ENCODE measurements at places on chromosomes 12 and 14.

DNA sequence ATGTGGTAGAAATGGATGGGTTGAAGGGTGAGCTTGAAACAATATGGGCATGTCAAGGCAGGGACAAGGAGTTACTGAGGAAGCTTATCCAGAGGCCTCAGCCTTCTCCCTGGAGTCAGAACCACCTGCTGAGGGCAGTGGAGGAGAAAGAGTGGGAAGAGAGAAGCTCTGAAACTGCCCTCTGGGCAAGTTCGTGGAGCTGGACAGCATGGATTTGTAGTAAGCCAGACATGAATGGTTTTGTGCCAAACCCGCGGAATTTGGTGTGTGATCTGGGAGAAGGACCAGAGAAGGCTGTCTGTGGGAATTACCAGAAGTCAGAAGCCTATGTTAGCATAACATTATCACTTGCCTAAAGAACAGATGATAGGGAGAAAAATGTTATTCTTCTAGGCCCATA lies 164.8 kb downstream of the SLC41A2 start:
- peak; percentile 15 for DNase-seq

DNA sequence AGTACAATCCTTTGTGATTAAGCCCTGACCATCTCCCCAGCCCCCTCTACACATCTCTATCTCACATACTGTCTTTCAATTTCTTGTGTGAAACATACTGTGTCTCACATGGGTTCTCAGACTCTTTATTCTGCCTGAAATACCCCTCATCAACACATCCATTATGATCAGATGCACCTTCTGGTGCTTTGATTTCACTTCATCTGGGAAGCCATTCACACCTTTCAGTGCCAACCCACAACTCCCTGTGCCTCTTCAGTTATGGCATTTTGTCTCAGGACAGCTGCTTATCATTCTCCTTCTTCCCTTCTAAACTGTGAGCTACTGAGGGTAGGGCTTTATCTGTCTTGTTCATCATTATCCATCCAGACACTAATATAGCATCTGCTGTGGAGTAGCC lies 58.8 kb downstream of the CKB start:
- DNase-seq: no peak

GRCh38 chr14:60989599-60989998 lies 8.6 kb downstream of the SLC38A6 start:
- no peak for DNase-seq

DNA sequence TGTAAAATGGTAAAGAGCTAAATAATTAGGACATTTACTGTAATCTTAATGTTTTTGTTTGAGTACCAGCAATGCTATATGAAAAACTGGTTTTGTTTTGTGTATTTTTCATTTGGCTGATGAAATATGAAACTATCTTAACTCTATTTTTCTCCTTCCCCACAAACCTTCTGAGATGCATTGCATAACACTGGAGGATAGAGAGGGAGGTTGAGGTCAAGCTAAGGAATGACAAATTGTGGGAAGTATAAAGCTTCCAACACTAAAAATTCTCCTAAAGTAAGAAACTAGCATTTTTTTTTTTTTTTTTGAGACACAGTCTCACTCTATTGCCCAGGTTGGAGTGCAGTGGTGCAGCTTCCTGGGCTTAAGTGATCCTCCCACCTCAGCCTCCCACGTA lies 31.5 kb upstream of the SRP54 start:
- no peak for DNase-seq

- DNase-seq: no peak
These were observed 23.2 kb downstream of the HAL start for GRCh38 chr12:95972832-95973456.

DNA sequence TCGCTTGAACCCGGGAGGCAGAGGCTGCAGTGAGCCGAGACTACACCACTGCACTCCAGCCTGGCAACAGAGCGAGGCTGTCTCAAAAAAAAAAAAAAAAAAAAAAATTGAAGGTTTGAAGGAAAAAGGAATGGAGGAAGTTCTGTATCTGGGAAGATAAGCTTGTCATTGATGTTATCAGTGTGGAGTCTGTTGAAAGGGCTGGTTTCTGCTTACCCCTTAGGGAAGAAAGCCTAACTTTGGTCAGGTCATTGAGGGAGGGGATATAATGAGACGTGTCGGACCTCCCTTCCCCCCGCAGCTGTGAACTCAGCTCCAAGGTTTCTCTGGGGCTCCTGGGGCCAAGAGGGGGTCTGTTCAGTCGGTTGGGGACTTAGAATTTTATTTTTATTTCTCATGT lies 16.4 kb downstream of the DAO start:
- no peak for DNase-seq

DNA sequence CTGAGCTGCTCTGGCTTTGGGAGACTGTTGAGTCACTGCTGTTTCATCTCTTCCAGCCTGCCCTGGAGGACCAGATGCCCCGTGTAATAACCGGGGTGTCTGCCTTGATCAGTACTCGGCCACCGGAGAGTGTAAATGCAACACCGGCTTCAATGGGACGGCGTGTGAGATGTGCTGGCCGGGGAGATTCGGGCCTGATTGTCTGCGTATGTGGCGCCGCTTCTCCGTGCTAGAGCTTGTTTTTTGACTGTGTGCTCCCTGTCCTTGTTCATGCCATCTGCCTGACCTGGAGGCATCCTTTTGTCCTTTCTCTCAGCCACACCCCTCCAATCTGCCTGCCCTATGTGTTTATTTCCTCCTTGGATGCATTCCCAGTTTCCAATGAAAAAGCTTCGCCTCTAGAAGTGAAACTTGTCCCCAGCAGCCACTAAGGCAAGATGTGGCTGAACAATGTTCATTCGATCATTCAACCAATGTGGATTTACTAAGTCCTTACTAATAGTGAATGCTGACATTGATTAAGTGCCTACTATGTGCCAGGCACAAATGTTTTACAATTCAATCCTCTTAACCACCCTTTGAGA lies 98.6 kb downstream of the NT5DC3 start:
- DNase-seq: no peak

GRCh38 chr12:125161712-125162022 lies 96.4 kb downstream of the AACS start:
- no peak for DNase-seq

- DNase-seq: no peak
These were observed 73.4 kb downstream of the CAPZA3 start for GRCh38 chr12:18811273-18811672.

DNA sequence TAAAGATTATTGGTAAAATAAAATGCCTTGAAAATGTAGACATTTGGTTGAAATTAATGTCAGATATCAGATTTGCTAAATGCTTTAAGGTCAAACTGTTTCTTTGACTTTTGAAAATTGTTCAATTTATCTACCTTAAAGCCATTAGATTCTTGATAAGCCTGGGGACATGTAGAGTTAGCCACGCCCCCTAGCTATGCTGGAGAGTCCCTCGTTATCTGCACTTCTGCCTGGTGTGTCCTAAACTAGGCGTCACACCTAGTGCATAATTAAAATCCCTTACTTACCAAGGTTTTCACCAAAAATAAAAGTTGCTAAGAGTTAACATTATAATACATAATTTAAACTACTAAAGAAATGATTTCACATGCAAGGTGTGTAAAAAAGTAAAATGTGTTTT lies 79.5 kb downstream of the EGLN3 start:
- no peak for DNase-seq

DNA sequence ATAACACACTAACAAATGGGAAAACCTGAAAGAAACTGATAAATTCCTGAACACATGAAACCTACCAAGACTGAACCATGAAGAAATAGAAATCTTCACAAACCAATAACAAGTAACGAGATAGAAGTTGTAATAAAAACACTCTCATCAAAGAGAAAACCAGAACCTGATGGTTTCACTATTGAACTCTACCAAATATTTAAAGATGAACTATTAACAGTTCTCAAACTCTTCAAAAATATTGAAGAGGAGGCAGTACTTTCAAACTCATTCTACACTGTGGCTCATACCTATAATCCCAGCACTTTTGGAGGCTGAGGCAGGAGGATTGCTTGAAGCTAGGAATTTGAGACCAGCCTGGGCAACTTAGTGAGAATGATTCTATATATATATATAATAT lies 48.4 kb upstream of the TMTC2 start:
- no peak for DNase-seq

- DNase-seq: no peak
These were observed 9.2 kb downstream of the WNT5B start for GRCh38 chr12:1638203-1638602.

- DNase-seq: no peak
These were observed 425.2 kb upstream of the MIS18BP1 start for GRCh38 chr14:45678163-45678562.

- no peak for DNase-seq
These were observed 140.1 kb downstream of the ATP23 start for GRCh38 chr12:58081488-58081887.

DNA sequence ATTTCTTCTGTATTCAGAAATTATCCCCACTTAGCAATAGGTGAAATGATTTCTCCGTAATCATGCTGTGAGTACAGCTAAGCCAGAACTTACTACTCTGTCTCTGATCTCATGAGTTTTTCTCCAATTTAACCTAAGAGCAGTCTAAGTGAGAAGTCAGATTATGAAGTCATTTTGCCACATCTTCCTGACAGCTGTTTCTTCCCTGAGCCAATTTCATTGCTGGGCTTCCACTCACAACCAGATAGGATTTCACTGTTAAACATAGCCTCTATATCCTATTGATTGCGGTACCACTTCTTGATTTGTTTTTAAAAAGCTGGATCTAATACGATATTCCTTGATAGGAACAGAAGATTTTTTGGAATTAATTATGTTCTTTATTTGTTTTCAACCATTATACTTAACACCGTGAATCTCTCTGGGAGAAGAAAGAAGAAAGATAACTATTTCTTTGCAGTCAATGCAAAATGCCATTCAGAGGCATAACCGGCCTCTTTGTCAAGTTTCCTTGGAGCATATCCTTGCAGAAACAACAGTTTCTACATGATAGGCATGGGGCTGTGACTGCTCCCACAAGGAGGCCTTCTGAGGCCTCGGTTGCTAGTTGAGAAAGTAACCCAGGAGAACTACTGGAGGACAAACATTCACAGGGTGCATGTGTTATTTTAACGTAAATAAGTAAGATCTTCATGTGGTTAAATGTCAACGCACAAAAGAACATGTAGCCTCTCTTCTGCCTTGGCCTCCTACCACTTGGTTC lies 212.2 kb downstream of the NPAS3 start:
- no peak for DNase-seq

DNA sequence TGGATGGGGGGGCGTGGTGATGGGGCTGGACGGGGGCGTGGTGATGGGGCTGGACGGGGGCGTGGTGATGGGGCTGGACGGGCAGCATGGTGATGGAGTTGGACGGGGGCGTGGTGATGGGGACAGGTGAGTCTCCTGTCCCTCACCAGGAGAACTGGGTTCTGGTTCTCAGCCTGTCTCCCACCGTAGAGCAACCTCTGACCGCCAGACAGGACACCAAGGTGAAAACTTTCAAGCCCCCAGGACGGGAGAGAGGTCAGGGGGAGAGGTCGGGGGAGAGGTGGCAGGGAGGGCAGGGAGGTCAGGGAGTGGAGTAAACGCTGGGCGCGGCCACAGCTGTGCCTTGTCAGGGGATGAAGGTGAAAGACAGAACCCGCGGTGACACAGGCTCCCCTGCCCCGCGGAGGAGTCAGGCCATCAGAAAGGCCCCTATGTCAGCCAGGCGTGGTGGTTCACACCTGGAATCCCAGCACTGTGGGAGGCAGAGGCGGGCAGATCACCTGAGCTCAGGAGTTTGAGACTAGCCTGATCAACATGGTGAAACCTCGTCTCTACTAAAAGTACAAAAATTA lies 84.6 kb downstream of the GALNT9 start:
- DNase-seq: no peak

DNA sequence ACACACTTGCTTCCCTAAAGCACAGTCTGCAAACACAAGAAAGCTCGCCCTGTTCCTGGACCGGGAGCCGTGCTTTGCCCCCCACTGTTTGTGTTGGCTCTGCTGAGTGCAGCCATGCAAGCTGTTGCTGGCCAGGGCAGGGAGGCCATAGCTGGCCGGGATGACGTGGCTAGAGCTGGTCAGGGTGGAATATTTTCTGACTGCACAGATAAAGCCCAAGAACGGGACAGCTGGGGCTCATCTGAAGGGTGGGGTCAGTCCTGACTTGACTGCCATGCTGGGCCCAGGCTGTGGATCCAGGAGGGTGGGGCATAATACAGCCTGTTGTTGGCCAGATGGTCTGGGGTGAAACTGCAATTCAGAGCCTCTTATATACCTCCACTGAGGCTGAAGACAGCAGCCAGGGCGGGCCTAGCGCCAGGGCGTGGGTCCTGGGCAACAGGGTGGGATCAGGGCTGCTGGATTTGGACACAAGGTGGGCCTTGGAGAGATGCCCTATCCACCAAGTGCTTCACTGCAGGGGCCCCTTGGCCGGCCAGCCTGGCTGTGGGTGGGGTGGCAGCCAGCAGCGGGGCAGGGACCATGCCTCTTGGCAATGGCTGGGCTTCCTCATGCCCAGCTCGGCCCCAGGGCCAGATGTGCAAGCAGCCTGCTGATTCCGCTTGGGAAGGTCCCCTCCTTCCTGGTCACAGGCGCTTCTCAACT lies 14.8 kb downstream of the KMT5A start:
- no peak for DNase-seq

- DNase-seq: no peak
These were observed 98.4 kb downstream of the EFCAB11 start for GRCh38 chr14:89855961-89856656.

GRCh38 chr12:109134186-109134917 lies 18.0 kb downstream of the ACACB start:
- peak; percentile 45 for DNase-seq

GRCh38 chr12:75542942-75543341 lies 31.5 kb upstream of the KRR1 start:
- no peak for DNase-seq

DNA sequence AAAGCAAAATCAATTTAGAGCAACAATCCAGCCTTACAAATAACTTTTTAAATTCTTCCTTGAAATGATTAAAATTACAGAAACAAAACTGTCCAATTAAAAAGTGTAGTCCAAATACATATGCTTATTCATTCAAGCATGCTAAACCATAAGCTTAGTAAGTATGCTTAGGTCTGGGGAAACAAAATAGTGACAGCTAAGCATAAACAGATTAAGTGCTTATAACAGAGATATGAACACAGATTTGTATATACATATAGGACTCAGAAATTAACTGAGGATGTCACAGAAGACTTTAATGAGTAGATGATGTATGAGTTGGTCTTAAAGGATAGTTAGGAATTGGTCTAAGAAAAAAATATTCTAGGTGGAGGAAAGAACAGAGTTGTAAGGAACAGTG lies 41.8 kb downstream of the SCAF11 start:
- no peak for DNase-seq

- no peak for DNase-seq
These were observed 60.4 kb downstream of the ANAPC7 start for GRCh38 chr12:110343114-110343513.

DNA sequence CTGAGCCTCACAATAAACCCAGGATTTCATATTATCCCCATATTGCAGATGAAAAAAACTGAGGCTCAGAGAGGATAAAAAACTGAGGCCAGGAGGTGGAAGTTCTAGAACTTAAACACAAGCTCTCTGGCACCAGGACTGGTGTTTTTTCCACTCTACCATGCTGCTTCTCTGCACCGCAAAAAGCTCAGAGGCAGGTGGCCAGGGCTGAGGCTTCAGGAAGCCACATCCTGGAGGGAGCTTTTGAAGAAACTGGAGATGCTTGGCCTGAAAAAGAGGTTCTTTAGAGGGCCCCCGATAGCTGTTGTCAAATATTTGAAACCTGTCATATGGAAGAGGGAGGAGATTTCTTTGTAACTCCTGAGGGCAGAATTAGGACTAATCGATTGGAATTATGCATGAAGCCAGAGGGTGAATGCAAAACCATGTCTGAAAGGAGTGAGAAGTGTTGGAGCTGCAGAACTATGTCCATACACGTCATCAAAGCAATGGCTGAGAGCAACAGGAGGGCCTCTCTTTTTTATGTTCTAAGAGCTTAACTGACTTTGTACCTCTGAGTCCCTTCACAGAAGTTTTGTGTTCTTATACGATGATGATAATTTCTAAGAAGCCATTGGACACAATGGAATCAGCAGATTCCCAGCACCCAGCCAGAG lies 448.6 kb downstream of the FUT8 start:
- DNase-seq: no peak
